ENCODE measurements at places on chromosomes 3 and 15.

DNA sequence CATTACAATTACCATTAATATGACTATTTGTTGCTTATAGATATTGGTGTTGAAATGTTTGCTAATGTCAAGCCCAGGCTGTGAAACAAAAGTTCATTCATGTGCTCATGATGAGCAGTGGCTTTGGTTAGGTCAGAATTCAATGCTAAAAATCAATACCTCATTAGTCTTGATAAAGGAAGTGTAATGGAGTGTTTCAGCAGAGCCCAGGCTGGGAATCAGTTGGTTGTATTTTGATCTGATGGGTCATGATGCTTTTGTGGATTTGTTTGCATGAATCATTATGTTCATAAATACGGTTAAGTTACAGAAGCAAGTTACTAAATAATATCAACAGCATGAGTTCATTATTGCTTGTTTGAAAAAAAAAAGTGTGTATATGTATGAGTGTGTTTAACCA is 13.6 kb upstream of the ZNF774 start:
- no peak for DNase-seq

DNA sequence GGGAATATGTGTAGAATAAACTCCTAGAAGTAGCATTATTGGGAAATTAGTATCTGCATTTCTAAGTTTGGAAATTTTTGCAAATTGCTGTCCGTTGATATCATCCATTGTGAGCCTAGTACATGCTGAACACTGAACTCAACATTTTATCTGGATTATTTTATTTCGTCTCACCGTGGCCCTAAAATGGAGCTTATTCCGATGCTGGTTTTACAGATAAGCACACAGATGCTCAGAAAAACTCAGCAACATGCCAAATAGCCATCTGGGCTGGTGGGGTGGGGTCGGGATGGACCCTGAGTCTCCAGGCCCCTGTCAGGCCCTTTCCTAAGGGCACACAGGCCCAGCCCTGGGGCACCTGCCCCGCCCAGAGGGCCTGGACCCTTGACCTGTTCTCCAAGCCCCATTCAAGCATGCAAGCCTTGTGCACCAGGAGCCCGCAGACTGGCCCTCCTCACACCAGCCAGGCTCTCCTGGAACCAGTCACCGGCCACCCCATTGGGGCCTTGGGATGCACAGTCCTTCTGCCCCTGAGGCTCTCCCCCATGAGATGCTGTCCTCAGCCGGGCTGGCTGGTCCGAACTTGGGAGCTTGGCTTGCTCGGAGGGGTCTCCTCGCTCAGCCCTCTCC is 20.7 kb upstream of the KLF13 start:
- no peak for DNase-seq

DNA sequence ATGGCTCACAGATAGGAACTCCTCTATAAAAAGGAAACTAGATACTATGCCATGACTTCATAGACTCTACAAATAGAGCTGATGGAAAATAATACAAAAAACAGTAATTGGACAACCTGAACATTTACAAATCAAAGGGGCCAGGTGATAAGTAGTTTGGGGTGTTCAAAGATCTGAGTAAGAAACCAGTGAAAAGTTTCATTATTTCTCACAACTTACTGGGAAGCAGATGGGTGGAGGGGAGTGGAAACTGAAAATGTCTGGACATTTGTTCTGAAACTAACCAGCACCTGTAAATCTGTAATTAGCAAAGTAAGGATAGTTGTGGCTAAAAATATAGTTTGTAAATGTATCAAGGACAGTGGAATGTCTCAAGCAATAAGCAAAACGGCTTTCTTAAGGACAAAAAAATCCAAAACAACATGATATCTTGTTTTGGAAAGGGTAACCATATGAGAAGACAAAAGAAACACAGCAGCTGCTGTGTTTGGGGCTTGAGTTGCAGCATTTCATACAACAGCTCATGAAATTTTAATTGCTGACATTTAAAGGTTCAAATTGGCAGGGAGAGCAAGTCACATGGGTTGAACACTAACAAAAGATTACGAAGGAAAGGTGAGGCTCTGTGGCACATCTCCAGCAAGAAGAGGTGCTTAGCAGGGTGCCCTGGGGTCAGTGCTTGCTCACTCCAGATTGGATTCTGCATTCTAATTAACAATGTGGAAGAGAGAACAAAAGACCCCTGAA is 26.8 kb upstream of the THBS1 start:
- no peak for DNase-seq

DNA sequence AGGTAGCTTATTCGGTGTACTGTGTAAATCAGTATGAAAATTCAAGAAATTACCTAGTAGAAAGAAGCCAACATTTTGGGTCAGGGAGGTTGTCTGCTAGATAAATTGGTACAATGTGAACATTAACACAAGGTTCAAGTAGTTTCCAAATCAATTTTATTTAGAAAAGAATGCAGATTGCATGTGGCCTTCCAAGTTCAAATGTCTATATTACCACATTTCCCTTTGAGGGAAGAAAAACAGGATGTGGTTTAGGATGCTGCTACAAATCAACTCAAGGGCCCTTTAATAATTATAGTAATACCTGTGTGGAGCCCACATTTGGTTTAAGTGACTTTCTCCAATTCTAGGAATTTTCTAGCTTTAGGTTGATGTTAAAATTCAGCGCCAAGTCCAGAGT is 57.5 kb downstream of the CADPS start:
- no peak for DNase-seq

DNA sequence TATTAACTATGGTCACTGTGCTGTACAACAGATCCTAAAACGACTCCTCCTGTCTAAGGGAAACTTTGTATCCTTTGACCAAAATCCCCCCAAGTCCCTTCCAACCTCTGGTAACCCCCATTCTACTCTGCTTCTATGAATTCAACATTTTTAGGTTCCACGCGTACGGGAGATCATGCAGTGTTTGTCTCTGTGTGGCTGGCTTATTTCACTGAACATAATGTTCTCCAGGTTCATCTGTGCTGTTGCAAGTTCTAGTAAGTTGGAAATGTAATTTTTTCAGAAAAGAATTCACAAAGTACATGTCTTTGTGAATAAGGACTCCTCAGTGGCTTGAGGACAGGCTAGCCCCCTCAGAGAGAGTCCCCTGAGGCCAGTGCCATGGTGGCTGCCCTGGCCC is 66.1 kb downstream of the ATP10A start:
- DNase-seq, result no peak

DNA sequence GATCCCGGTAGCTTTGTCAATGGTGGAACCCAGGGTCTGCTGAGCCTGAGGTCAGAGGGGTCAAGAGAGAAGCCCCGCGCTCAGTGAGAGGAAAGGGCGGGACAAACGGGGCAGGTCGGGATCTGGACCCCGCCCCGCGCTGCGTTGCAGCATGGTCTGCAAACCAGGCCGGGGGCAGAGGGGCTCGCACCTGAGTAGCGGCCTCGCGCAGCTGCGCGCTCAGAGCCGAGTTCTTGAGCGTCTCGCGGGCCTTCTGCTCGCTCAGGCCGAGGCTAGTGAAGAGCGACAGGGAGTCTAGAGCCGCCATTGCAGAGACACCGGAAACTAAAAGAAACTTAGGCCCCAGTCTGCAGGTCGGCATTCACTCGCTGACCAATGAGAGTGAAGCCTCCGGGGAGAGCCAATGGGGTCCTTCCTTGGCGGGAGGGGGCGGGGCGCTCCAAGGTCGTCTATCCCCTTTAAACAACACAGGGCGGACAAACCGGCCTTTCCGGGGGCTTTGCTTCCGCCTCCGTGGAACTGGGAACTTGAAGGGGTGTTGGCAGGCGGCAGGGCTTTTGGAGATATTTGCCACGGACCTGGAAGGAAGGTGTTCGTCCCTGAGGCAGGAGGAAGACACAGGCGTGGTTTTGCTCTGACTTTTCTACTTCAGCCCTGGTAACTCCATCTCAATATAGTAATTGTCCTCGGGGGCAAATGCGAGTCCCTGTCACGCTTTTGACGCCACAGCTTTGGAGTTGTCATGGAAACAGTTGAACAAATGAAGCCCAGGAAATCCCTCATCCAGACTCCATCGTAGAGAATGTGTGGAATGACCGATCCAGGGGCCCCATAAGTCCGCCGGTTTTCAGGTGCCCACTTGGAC is at the start of gene QARS1:
Gene QARS1 (minus strand): TSS at position 331 of the 865 bp plus-strand sequence. CDS start 24 bp downstream, at position 307.
- DNase-seq, result peak; percentile 95

GRCh38 chr3:126375835-126376331 is 18.7 kb upstream of the KLF15 start:
- peak; percentile 11 for DNase-seq

- DNase-seq, result no peak
These were observed 37.4 kb downstream of the ACAA1 start for GRCh38 chr3:38099518-38099917.

DNA sequence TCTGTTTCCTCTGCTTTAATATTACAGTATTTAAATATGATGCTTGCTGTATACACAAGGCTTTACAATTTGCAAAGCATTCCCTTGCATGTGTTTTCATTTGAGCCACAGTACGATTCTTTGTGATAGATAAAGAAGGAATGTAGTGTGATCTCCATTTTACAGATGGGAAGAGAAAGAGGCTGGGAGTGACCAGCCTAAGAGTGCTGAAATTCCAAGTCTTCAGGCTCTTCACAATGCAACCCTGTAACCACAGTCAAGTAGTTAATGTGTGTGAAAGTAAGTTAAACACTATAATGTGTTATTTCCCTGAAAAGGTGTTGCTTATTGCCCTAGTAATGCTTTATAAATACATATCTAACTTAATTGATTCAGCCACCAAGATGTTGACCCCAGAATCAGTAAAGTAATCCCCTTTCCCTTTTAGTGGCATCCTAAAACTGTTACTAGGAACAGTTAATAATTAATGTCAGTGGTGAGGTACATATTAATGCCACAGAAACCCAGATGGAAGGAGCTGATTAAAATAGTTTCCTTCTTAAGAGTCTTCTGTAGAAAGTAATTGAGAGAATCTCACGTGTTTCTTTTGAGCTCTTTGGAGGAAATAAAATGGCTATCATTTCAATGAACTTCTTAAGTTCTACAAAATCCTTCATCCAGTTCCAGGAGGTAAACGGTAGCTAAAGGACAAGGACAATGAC is 110.4 kb downstream of the IL12A start:
- no peak for DNase-seq

GRCh38 chr3:140311428-140311827 is 366.4 kb upstream of the TRIM42 start:
- DNase-seq, result no peak

DNA sequence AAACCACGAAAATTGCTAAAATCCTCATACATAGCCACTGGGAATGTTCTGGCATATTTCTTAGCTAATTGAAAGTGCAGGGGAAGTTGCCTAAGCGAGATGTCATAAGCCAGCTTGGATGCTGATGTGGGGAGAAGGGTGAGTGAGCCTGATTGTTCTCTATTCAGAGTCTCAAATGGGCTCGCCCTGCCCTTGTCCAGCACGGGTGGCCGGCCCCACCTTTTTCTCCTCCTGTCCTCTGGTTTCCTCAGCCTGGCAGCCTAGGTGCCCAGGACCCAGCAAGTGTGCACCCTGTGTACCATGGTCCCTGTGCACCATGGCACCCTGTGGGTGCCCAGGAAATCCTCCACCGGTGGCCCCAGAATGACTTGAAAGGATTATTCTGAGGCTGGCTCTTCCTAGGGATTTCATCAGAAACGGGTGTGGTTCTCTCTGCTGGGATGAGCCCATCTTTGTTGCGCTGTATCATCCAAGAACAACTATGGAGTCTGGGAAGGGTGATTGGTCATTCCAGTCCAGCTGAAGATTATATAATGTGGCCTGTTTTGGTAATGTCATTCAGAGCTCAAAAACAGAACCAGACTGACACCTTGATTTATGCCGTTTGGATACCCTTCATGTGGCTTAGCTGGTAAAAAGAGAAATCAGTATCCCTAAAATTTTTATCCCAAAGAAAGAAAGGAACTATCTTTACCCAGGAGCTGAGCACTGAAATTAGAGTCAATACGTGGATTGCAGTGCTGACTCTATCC is 150.8 kb upstream of the BHLHE40 start:
- DNase-seq, result no peak

All from WTC11 (cell line).